Spleen (tissue), 13 donors: ENCODE measurements at places on chromosomes 6 and 20. TPM values are rescaled to one million over a fixed set of nuclear protein-coding genes. Genes with fewer than 3 reads are reported as not detected.

DNA sequence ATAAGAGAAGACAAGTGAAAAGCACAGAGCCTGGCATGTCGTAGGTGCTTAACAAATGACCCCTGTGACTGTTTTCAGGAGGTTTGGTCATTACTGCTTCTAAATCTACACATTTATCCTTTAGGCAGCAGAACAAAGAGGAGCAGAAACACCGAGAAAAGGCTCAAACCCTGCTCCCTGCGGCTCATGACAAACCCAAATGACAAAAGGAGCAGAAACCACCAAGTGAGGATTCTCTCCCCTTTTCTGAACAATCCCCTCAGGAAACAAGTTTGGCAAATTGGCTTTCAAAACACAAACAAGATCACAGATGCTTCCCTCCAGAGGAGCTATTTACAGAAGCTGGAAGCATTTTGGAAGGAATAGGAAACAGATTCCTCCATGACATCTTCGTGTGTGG lies 15.8 kb upstream of the SIRPG start:
- peaks cover 12% of the 10 kb centered on the region for H3K4me1 ChIP-seq
- no peak overlapping the region for H3K4me3 ChIP-seq
- H3K27me3 ChIP-seq = peaks cover 5% of the 10 kb centered on the region

Gene HSPA1B
- 43.9 TPM for total RNA-seq

GRCh38 chr20:49400904-49401303 lies 81.6 kb downstream of the KCNB1 start:
- no peaks in the 10 kb centered on the region for H3K4me1 ChIP-seq
- no peak overlapping the region for H3K27ac ChIP-seq
- DNase-seq = no peak
- H3K36me3 ChIP-seq = no peaks in the 10 kb centered on the region

- H3K27ac ChIP-seq = no peak overlapping the region
- no peaks in the 10 kb centered on the region for H3K36me3 ChIP-seq
- no peak for DNase-seq
- no peaks in the 10 kb centered on the region for H3K27me3 ChIP-seq
- no peak overlapping the region for H3K4me3 ChIP-seq
Observed at GRCh38 chr6:53441761-53442160, 93.0 kb upstream of the ELOVL5 start.

GRCh38 chr6:45479834-45480751 lies 102.4 kb upstream of the SUPT3H start:
- no peak overlapping the region for H3K4me3 ChIP-seq
- peaks cover 43% of the 10 kb centered on the region for H3K4me1 ChIP-seq
- no peak for DNase-seq
- H3K36me3 ChIP-seq = no peaks in the 10 kb centered on the region

Gene SEMG1
- not detected for total RNA-seq

Gene RAET1G
- not detected for total RNA-seq

DNA sequence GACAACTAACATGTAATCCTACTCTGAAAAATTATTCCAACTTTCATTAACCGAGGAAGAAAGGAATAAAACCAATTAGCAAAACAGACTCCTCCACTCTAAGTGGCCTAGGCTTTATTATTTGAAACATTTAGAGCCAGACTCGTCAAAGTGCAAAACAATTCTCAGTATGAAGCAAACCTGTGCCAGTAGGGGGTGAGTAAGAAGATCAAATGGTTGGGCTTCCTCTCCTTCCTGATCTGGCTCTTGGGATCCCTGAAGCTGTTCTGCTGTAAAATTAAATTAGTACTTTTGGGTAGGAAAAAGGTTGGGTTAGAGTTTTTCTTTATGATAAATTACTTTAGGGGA lies 177.6 kb upstream of the MAN1A1 start:
- H3K27ac ChIP-seq = no peak overlapping the region
- H3K36me3 ChIP-seq = no peaks in the 10 kb centered on the region
- no peak for DNase-seq

GRCh38 chr20:44018942-44019637 lies 104.4 kb downstream of the TOX2 start:
- no peak overlapping the region for H3K27ac ChIP-seq
- H3K4me3 ChIP-seq = no peak overlapping the region
- DNase-seq = no peak
- peaks cover 36% of the 10 kb centered on the region for H3K27me3 ChIP-seq
- H3K4me1 ChIP-seq = peaks cover 24% of the 10 kb centered on the region

DNA sequence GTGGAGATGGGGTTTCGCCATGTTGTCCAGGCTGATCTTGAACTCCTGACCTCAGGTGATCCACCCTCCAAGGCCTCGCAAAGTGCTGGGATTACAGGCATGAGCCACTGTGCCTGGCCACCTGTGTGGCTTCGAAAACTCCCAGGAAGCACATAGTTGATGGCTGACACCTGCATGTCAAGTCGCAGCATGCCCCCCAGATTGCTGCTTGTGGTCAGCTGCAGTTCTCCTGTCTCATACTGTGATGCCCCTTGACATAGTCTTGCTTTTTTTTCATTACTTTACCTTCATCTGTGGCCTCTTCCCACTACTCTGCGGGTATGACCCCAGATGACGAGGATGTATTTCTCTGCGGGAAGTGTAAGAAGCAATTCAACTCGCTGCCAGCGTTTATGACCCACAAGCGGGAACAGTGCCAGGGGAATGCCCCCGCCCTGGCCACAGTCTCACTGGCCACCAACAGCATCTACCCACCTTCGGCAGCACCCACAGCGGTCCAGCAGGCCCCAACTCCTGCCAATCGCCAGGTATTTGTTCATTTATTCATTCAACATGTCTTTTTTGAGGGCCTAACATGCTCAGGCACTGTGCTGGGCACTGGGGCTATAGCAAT lies 13.1 kb downstream of the ZNF341 start:
- H3K4me1 ChIP-seq = no peaks in the 10 kb centered on the region
- no peak for DNase-seq
- no peak overlapping the region for H3K4me3 ChIP-seq
- H3K36me3 ChIP-seq = peaks cover 13% of the 10 kb centered on the region
- H3K27me3 ChIP-seq = no peaks in the 10 kb centered on the region

Gene HTR1E
- total RNA-seq = not detected

DNA sequence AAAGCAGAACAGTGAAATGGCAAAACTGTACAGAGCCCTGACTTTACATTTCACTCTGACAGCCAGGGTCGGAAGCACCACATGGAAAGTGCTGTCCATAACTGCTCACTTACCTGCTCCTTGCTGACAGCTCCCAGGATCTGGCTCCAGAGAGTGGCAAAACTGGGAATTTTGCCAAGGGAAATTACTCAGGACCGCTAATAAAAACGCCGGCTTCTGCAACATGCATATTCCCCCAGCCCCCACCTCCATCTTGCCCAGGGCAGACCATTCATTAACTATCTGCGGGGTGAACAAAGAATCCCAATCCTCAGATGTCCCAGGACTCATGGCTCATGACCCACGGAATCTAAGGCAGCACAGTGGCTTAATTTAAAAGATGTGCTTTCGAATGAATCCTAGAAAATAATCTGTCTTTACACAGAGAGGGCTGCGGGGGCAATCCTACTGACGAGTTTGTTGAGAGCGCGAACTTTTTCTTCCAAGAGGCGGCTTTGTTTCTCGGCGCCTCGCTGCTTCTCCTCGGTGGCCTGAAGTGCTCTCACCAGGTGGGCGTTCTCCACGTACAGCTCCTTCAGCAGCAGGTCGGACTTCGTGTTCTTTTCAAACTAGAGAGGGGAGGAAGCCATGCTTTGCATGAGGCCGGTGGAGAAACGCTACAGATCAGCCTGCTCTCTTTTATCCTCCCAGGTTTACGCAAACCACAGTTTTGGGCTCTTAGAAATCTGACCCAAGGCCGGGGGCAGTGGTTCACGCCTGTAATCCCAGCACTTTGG lies 45.8 kb downstream of the GINS1 start:
- H3K36me3 ChIP-seq = no peaks in the 10 kb centered on the region
- no peaks in the 10 kb centered on the region for H3K4me1 ChIP-seq
- H3K4me3 ChIP-seq = no peak overlapping the region
- H3K27ac ChIP-seq = no peak overlapping the region
- DNase-seq = peak; percentile 40

DNA sequence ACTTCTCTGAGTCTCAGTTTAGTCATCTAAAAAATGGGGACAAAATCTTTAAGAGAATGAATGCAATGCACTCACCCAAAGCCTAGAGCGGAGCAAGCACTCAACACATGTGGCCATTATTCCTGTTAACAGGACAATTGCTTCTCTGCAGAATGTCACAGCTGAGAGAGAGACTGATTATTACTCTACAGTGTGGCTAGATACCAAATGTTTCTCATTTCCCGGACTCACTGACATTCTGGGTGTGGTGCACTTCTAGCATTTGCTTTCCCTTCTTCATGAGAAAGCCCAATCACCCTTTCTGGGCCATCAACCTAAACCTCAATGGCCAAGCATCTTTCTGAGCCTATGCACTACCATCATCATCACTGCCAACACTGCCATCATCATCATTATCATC lies 273.9 kb downstream of the ZNF217 start:
- H3K4me3 ChIP-seq = no peak overlapping the region
- H3K36me3 ChIP-seq = no peaks in the 10 kb centered on the region
- DNase-seq = no peak
- H3K27ac ChIP-seq = no peak overlapping the region

- no peak for DNase-seq
- H3K4me1 ChIP-seq = no peaks in the 10 kb centered on the region
- no peak overlapping the region for H3K27ac ChIP-seq
Observed at GRCh38 chr20:48075591-48076174, 290.4 kb upstream of the SULF2 start.
